ENCODE measurements at places on chromosomes 5 and 9. TPM values are rescaled to one million over a fixed set of nuclear protein-coding genes. Genes with fewer than 3 reads are reported as not detected.
A peak's percentile ranks its signal among the peaks of the same experiment; 100 is the strongest.

DNA sequence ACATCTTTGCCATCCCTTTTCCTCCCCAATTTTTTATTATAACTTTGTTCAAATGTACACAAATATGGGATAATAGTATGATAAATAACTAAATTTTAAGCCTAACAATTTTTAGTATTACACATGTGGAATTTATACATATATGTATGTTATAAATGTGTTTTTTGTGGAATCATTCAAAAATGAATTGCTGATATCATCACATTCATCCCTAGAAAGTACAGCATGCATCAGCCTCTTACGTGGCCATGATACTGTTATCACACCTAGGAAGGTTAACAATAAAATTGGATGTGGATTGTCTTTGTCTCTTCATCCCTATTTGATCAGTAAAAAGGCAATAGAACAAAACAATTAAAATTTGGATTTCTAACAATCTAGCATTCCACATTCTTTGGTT is 73.7 kb upstream of the DAP start:
- no peaks in the 10 kb centered on the region for H3K27me3 ChIP-seq
- DNase-seq: no peak
- no peaks in the 10 kb centered on the region for H3K4me1 ChIP-seq
- H3K4me3 ChIP-seq: no peak overlapping the region

- H3K27ac ChIP-seq: peak overlapping the region; percentile 51
- H3K4me3 ChIP-seq: no peak overlapping the region
- peak; percentile 68 for DNase-seq
- H3K4me1 ChIP-seq: peaks cover 8% of the 10 kb centered on the region
These were observed 12.5 kb upstream of the ZSWIM6 start for GRCh38 chr5:61319388-61320146.

DNA sequence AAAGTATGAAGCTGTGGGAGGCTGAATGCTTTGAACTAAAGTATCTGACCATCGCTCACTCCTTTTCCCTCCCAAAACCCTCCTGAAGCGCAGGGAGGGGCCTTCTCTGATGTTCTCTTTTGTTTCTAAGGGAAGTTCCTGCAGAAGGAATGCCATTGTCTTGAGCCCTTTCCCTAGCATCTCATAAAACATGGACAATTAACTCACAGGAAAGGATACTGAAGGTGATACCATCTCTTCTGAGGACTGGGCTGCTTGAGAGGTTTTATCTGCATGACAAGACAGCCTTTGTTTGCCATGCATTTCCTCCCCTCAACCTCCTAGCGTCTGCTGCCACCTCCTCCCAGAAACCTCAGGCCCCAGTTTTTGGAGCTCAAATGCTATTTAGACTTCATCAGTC is 4.3 kb upstream of the RMND5B start:
- H3K4me3 ChIP-seq: no peak overlapping the region
- DNase-seq: no peak
- no peak overlapping the region for H3K27ac ChIP-seq
- no peaks in the 10 kb centered on the region for H3K36me3 ChIP-seq
- H3K4me1 ChIP-seq: no peaks in the 10 kb centered on the region

- DNase-seq: no peak
- H3K27me3 ChIP-seq: no peaks in the 10 kb centered on the region
- no peaks in the 10 kb centered on the region for H3K36me3 ChIP-seq
- H3K27ac ChIP-seq: no peak overlapping the region
- no peak overlapping the region for H3K4me3 ChIP-seq
These were observed 230.0 kb upstream of the EFNA5 start for GRCh38 chr5:107900721-107901120.

DNA sequence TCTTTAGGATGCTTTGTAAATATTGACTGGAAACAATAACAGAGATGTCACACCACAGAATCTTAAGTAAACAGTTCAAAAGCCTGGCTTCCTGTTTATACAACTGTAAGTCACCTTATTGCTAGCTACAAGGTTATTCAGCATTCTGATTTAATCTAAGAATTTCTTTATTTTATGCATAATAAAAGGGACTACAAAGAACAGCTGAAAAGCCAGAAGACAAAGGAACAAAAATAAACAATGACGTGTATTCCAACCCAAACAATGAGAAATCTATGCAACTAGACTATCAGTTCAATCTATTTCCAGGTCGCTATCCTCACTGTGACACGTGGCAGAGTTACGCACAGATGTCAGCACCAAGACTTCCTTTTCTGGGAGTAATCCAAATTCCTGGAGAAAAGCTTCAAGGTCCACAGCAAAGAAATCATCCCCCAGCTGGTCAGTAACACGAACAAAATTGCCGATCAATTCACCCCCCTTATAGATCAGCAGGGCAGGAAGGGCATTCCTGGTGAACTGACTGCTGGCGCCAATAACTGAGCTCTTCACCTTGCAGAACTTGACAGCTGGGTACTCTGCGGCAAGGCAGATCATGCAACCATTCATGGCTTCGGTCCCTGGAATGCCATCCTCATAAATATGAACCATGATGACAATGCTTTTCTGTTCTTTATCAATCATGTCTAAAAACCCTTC is 8.4 kb downstream of the PDCL start:
- H3K27me3 ChIP-seq: no peaks in the 10 kb centered on the region
- no peak overlapping the region for H3K4me3 ChIP-seq
- peak overlapping the region; percentile 32 for H3K27ac ChIP-seq
- no peak for DNase-seq

GRCh38 chr9:33393581-33393980 is 8.8 kb downstream of the AQP7 start:
- H3K36me3 ChIP-seq: no peaks in the 10 kb centered on the region
- H3K4me3 ChIP-seq: no peak overlapping the region
- no peaks in the 10 kb centered on the region for H3K4me1 ChIP-seq
- no peak overlapping the region for H3K27ac ChIP-seq
- no peak for DNase-seq

DNA sequence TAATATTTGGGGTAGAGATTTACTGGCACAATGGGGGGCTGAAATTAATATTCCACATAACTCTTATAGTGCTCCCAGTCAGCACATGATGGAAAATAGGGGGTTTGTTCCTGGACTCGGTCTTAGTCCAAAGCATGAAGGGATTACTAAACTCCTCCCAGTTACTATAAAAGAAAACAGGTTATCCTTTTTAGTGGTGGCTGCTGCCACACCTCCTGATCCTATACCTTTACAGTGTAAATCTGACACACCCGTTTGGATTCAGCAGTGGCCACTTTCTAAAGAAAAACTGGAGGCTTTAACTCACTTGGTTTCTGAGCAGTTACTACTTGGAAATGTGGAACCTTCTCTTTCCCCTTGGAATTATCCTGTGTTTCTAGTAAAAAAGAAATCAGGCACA is 572.9 kb upstream of the PTGER4 start:
- H3K4me3 ChIP-seq: no peak overlapping the region
- no peaks in the 10 kb centered on the region for H3K36me3 ChIP-seq
- peak; percentile 44 for DNase-seq
- H3K4me1 ChIP-seq: no peaks in the 10 kb centered on the region

GRCh38 chr5:59684388-59685190 is 208.9 kb downstream of the PDE4D start:
- H3K4me1 ChIP-seq: no peaks in the 10 kb centered on the region
- no peaks in the 10 kb centered on the region for H3K36me3 ChIP-seq
- H3K27ac ChIP-seq: no peak overlapping the region
- DNase-seq: no peak

The ARHGEF39 gene
- total RNA-seq: 34.0 TPM

GRCh38 chr9:84481231-84481630 is 140.7 kb upstream of the SLC28A3 start:
- H3K36me3 ChIP-seq: no peaks in the 10 kb centered on the region
- no peak for DNase-seq
- H3K27ac ChIP-seq: no peak overlapping the region
- no peak overlapping the region for H3K4me3 ChIP-seq
- no peaks in the 10 kb centered on the region for H3K4me1 ChIP-seq

DNA sequence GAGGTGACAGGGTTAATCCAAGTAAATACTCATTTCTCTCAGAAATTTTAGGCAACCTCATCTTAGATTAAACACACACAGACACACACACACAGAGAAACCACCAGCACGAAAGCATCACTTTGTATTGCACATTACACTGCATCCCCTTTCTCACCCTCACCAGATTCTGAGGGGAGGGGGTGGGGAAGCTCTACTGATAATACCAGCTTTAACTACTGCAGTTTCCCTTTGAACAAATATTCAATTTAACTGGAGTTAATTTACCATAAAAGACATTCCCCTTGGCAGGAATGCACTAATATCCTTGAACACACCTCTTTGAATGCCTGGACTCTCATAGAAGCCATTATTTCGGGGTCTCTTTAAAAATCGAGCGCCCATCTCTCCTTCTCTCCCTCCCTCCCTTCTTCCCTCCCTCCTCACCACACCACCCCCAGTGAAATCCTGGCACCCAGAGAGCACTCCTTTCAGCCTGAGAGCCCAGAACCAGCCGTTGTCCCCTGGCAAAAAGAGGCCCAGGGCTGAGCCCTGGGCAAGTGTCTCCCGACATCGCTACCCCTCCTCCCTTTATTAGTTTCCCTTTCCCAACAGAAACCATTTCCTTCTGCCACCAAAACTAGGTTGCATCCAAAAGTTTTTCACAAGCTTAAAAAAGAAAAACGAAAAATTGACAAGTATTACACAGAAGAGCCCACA is 2.8 kb upstream of the NFIB start:
- no peaks in the 10 kb centered on the region for H3K4me1 ChIP-seq
- H3K27me3 ChIP-seq: no peaks in the 10 kb centered on the region
- peak overlapping the region; percentile 71 for H3K27ac ChIP-seq
- no peaks in the 10 kb centered on the region for H3K36me3 ChIP-seq

The GABRA6 gene
- total RNA-seq: not detected

GRCh38 chr5:66788556-66788955 is 192.4 kb downstream of the MAST4 start:
- no peaks in the 10 kb centered on the region for H3K36me3 ChIP-seq
- H3K4me3 ChIP-seq: no peak overlapping the region

DNA sequence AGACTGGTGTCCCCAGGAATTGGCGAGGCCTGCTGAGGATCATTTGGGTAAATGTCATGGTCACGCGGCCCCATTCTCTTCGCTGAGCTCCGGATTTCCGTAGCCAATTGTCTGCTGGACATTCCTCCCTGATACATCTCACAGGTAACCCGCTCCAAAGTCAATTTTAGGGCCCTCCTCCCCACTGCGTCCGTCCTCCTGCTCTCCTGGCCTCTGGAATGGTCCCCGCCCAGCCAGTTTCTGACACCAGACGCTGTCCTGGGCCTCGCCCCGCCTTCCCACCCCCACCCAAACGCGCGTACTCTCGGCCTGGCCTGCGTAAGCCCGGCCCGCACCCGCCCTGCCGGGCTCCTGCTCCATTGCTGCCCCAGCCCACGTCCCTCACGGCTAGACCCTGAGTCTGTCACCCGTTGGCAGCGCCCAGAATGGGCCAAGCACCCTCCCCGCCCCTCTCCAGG is 202.0 kb downstream of the AUH start:
- H3K27ac ChIP-seq: no peak overlapping the region
- H3K4me3 ChIP-seq: no peak overlapping the region
- H3K4me1 ChIP-seq: peaks cover 6% of the 10 kb centered on the region
- peak; percentile 79 for DNase-seq
- H3K36me3 ChIP-seq: no peaks in the 10 kb centered on the region

GRCh38 chr5:147169901-147170300 is 64.9 kb upstream of the STK32A start:
- no peak overlapping the region for H3K4me3 ChIP-seq
- H3K27ac ChIP-seq: no peak overlapping the region
- H3K4me1 ChIP-seq: no peaks in the 10 kb centered on the region
- no peaks in the 10 kb centered on the region for H3K36me3 ChIP-seq

- H3K27me3 ChIP-seq: no peaks in the 10 kb centered on the region
- no peak for DNase-seq
- no peaks in the 10 kb centered on the region for H3K4me1 ChIP-seq
These were observed 159.3 kb upstream of the PPP1R26 start for GRCh38 chr9:135320331-135320730.

- H3K27ac ChIP-seq: peak overlapping the region; percentile 71
- H3K4me3 ChIP-seq: no peak overlapping the region
- no peaks in the 10 kb centered on the region for H3K27me3 ChIP-seq
- H3K36me3 ChIP-seq: no peaks in the 10 kb centered on the region
These were observed 41.9 kb upstream of the GLRX start for GRCh38 chr5:95864456-95864855.

- DNase-seq: no peak
- no peaks in the 10 kb centered on the region for H3K36me3 ChIP-seq
- no peaks in the 10 kb centered on the region for H3K27me3 ChIP-seq
- no peak overlapping the region for H3K4me3 ChIP-seq
- H3K4me1 ChIP-seq: no peaks in the 10 kb centered on the region
- H3K27ac ChIP-seq: no peak overlapping the region
These were observed 60.4 kb downstream of the COL15A1 start for GRCh38 chr9:99004115-99004514.

DNA sequence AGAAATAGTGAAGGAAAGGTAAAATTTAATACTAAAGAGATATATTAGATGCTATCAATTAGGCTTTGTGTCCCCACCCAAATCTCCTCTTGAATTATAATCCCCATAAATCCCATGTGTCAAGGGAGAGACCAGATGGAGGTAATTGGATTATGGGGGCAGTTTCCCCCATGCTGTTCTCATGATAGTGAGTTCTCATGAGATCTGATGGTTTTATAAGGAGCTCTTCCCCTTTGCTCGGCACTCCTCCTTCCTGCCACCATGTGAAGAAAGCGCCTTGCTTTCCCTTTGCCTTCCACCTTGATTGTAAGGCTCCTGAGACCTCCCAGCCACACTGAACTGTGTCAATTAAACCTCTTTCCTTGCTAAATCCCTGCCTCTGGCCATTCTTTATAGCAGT is 697.0 kb upstream of the RGMB start:
- DNase-seq: no peak
- no peak overlapping the region for H3K4me3 ChIP-seq
- no peak overlapping the region for H3K27ac ChIP-seq
- no peaks in the 10 kb centered on the region for H3K27me3 ChIP-seq
- H3K36me3 ChIP-seq: no peaks in the 10 kb centered on the region
- H3K4me1 ChIP-seq: no peaks in the 10 kb centered on the region

The SGCD gene
- total RNA-seq: 1.0 TPM

The GDF9 gene
- total RNA-seq: 0.64 TPM

- no peak overlapping the region for H3K27ac ChIP-seq
- H3K27me3 ChIP-seq: no peaks in the 10 kb centered on the region
- no peak for DNase-seq
- no peaks in the 10 kb centered on the region for H3K36me3 ChIP-seq
These were observed 60.6 kb downstream of the PAM start for GRCh38 chr5:102815540-102816332.

GRCh38 chr5:127875235-127876021 is 172.2 kb downstream of the CCDC192 start:
- no peaks in the 10 kb centered on the region for H3K27me3 ChIP-seq
- H3K36me3 ChIP-seq: no peaks in the 10 kb centered on the region
- H3K4me1 ChIP-seq: peaks cover 3% of the 10 kb centered on the region
- DNase-seq: peak; percentile 81

GRCh38 chr5:60843936-60844905 is at the start of gene ELOVL7:
Gene ELOVL7 (minus strand): TSS chr5:60844269. CDS start chr5:60787397, 56,872 bp downstream.
- H3K27ac ChIP-seq: peak within 1 kb of the TSS; percentile 10
- H3K36me3 ChIP-seq: no peaks in the 10 kb centered on the region
- no peaks in the 10 kb centered on the region for H3K27me3 ChIP-seq
- peak within 1 kb of the TSS; percentile 85 for H3K4me3 ChIP-seq
- peak; percentile 90 for DNase-seq

Data from colonic mucosa (tissue), 4 donors.